SJCRH30 (cell line): ENCODE measurements at places on chromosomes 16 and 17. TPM values are rescaled to one million over a fixed set of nuclear protein-coding genes. Genes with fewer than 3 reads are reported as not detected.

GRCh38 chr17:5819921-5820685 is 235.8 kb upstream of the NLRP1 start:
- DNase-seq: no peak

DNA sequence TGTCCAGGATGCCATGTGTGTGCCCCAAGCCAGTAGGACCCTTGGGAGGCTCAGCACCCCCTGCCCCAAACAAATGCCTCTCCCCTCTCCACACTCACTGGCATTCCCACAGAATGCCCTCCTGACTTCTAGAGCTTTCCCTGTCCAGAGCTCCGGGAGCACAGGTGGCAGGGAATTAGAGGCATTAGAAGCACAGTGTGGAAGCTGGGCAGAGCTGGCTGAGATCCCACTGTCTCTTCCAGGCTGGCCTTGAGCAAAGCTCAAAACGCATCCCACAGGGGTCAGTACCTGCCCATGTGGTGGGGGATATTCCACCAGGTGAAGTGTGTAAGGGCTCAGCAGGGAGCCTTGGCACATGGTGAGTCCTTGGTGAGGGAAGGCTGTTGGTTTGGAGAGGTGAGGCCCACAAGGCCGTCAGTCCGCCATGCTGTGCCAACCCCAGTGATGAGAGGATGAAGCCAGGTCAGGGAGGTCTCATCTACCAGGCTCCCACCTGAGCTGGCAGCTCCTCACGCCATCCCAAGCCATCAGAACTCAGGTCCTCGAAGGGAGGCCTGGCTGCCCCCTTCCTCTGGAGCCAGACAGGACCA is 18.1 kb downstream of the ENDOV start:
- DNase-seq: no peak

DNA sequence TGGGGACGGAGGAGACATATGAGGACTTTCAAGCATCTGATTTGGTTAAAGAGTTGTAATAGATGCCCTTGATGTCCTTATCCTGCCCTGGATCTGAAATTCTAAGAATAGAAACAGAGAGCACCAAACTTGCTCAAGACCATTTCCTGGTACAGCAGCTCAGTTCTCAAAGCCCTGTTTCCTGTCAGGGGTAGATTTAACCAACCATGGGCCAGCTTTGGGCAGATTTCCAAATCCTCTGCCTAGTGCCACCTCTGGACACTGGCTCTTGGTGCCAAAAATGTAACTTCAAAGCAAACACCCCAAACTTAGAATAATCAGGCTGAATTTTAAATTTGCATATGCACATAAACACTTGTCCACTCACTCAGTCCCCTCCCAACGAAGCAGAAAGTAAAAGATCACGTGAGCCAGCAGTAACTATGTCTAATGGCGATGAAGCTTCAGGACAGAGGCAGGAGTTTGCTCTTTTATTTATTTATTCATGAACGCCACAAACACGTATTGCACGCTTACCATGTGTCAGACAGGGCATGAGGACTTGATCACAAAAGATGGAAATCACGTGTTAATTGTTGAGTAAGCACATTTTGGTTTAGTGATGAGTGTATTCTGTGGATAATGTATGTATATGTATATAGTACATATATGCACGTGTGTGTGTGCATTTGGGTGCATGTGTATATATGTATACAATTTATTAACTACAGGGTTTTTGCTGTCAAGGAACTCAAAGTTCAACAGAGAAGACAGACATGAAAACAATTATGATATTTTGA is 23.1 kb upstream of the SDK2 start:
- DNase-seq: no peak

GRCh38 chr16:75238132-75238852 is 13.1 kb downstream of the BCAR1 start:
- peak; percentile 54 for DNase-seq

DNA sequence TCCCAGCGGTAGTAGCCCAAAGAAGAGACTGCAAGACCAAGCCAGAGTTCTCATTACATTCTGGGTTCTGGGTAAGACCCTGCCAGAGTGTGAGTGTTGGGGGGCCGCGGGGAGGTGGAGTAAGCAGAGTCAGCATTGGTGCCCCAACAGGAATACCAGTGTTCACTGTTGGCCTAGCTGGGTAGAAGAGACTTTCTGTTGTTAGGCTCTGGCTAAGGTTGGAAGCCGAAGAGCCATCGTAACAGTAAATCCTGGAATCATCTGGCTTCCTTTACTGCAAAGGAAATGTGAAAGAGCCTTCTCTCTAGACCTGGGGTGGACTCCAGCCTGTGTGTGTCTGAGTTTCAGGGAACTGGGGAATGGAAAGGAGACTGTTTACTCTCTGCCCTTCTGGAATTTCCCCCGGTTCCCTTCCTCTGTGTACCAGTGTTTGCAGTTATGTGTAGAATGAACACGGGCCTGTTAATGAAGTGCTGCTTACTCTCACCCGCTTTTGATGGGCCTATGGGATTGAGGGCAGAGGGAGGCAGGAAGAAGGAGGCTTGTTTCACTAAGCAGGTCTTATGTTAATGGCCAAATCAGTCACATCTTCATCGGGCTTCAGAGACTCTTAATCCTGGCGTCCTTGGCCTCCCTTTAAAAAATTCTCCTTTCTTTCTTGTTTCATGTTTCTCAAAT is 68.5 kb downstream of the WWP2 start:
- DNase-seq: no peak

DNA sequence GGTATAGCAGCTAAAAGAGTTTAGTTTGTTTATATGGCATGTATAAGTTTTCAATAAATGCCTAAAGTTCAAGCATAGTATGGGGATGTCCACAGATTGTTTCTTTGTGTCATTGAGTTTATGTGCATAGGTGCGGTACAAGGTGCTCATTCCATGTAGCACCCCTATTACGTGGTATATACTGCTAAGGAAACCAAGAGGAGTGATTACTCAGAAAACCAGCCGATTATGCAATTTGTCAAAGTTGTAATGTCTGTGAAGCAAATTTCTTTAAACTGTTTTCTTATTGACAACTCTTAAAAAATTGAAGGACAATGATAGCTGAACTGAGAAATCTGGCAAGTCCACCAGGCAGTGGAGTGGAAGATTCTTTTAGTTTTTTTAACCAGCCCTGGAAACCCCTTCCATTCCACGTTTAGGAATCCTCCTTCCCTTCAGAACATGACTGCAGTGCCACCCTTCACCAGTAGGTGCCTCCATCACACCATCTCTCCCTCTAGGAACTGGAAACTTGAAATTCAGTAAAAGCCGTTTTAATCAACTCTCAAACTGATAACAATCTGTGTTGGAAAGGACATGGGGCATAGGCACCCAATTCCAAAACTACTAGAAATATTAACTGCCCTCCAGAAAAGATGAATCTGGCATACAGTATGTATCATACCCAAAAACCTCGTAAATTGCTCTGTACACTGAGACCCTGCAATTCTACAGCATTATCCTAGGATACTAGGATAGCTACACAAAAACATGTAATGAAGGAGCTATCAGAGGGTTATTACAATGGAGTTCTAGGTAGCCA is 43.5 kb downstream of the REXO5 start:
- DNase-seq: peak; percentile 41

DNA sequence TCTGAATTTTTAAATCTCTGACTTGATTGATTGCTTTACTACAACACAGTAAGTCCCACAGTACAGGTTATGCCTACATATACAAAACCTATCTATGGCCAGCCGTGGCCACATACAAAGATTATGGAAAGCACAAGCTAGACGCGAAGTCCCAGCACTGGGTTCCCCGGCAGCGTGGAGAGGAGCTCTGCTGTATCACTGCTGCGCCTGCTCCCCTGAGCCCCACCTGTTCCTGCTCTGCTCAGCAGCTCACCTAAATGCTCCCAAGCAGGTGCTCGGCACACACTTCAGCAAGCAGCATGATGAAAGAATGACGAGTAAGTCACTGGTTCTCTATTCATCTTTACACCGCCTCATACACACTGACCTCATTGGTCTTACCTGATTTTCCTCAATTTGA is 20.6 kb downstream of the ZDHHC7 start:
- no peak for DNase-seq

DNA sequence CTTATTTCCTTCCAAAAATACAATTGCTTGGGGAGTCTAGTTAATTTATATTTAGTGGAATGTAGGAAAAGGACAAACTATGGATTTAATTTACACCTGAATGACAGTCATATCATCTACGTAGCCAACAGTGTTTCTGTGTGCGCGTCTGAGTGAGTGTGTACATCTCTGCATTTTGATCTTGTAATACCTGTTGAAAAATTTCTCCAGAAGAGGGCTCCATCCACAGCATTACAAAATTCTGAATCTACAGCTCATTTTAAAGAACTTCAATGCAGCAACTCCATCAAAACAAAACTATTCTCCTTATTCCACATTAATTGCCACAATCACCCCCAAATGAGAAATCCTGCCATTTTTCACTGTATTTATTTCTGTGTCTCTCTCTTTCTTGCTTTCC is 3.9 kb downstream of the CDH13 start:
- DNase-seq: no peak

- DNase-seq: no peak
These were observed 6.7 kb upstream of the WFIKKN2 start for GRCh38 chr17:50828508-50829170.

DNA sequence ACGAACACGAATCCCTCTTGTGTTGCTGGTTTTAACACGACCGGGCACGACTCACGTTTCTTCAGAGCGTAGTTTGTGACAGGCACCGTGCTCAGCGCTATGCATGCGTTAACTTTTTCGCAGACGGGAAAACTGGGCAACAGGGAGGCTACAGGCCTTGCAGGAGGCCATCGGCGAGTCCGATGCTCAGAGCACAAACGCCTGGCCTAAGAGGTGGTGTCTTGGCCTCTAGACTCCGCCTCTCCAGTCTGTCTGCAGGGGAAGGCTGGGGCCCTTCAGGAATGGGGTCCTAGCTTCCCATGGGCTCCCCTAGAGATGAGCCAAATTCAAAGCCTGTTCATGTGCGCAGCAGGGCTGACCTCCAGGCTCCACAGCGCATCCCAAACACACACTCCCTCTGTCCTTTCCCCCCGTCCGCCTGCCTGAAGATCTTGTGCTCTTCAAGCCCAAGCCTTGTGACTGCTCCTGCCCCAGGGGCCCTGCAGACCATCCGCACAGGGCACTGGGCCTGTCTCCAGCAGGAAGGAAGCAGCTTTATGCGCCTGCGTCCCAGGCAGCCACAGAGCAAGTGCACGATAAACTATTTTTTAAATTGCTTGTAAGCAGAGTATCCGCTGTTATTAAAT is 3.1 kb downstream of the CLCN7 start:
- DNase-seq: no peak

- no peak for DNase-seq
These were observed 15.8 kb upstream of the ITGAM start for GRCh38 chr16:31243734-31244670.

DNA sequence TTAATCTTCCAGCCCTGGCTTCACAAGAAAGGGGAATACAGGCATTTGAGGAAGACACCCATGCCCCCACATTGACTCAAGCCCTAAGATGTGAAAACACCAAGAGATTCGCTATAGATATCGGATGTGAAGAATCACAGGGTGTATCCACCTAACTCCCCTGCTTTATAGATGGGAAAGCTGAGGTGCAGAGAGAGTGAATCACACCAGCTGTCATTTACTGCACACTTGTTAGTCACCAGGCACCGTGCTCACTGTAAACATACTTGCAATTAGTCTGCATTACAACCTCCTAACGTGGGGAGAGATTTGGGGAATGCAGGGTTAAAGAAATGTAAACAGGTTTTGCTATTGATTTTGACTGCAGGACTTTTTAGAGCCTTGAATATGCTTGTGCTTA is 325.5 kb downstream of the C16orf95 start:
- DNase-seq: peak; percentile 61

- no peak for DNase-seq
These were observed 123.2 kb downstream of the PITPNC1 start for GRCh38 chr17:67500261-67500660.

DNA sequence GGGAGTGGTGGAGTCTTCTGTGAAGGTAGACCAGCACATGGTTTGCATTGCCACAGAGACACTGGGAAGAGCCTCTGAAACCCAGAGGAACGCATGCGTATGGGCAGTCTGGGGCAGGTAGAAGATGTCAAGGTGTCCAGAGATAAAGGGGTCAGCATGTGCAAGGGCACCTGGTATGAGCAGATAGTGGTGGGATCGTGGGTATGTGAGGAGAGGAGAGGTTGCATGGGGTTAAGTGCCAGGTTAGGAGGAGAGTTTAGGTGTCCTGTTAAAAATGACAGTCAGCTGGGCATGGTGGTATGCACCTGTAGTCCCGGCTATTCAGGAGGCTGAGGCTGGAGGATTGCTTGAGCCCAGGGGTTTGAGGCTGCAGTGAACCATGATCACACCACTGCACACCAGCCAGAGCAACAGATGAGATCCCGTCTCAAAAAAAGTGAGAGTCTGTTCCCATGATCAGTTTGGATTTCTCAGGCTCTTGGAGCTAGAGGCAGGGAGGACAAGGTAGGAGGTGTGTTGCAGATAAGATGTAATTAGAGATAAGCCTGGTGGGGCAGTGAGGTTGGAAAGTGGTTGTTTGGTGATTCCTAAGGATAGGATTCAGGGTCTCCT is 3.0 kb downstream of the PYCARD start:
- DNase-seq: no peak

GRCh38 chr16:22358000-22358399 is 16.4 kb downstream of the CDR2 start:
- no peak for DNase-seq

DNA sequence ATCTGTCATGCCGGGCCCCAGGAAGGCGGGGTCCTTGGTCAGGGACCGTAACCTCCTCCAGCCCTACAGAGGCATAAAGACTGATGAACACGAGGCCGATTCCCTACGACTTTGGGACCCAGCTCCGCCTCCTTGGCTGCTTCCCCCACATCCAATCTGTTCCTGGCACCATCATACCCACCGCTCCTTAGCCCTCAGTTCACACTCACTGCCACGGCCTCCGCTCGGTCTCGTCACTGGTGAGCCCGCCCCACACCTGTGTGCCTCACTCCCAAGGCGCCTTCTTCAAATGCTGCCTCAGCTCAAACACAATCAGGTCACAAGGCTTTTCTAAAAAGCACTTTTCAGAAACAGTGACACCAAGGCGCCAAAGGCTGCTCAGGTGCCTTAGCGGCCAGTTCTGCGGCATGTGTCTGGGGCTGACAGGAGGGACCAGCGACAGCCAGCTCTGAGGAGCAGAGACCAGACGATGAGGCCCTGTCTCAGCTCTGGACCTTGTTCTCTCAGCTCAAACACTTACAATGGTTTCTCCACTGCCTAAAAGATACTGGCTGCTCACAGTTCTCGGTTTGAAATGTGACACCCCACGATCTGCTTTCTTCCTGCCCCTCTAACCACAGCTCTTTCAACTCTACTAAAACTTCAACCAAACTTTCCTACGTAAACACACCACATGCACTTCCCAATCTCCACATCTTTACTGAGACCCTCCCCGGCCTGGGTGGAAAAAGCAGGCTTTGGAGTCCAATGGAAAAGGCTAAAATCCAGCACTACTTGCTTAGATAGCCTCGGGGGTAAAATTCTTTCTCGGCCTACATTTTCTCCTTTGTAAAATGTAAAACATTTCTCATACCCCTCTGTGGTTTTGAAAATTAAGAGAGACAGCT is 33.2 kb downstream of the CYB5D2 start:
- no peak for DNase-seq

HSD17B1 gene
- 0.73 and 0.76 TPM in 2 replicates for total RNA-seq

TBX21 gene
- total RNA-seq: not detected in 2 replicates

TOP2A gene
- 524 and 583 TPM in 2 replicates for total RNA-seq

ZPBP2 gene
- total RNA-seq: not detected in 2 replicates

PRSS8 gene
- total RNA-seq: not detected in 2 replicates

DPEP2 gene
- total RNA-seq: not detected in 2 replicates

SSTR5 gene
- total RNA-seq: 3.7 and 4.5 TPM in 2 replicates

C17orf67 gene
- 0.76 and 1.5 TPM in 2 replicates for total RNA-seq

NAGS gene
- total RNA-seq: 1.9 and 2.4 TPM in 2 replicates

GPRC5C gene
- not detected in 2 replicates for total RNA-seq

DPEP3 gene
- not detected in 2 replicates for total RNA-seq

GINS3 gene
- 41.8 and 46.4 TPM in 2 replicates for total RNA-seq

IL17C gene
- not detected in 2 replicates for total RNA-seq

TEX19 gene
- total RNA-seq: 1.0 and 1.4 TPM in 2 replicates
